ENCODE measurements at places on chromosomes 16 and 17. TPM values are rescaled to one million over a fixed set of nuclear protein-coding genes. Genes with fewer than 3 reads are reported as not detected.
A peak's percentile ranks its signal among the peaks of the same experiment; 100 is the strongest.

- H3K27me3 ChIP-seq = peaks cover 13% of the 10 kb centered on the region
- no peak within 1 kb of the TSS for H3K27ac ChIP-seq
- peaks cover 10% of the 10 kb centered on the region for H3K36me3 ChIP-seq
- peak within 1 kb of the TSS; percentile 84 for H3K4me3 ChIP-seq
Observed at GRCh38 chr17:35930211-35931065, at the start of gene RDM1. TSS of gene RDM1 (minus strand) at chr17:35930773. CDS start at chr17:35930727, 46 bp downstream.

DNA sequence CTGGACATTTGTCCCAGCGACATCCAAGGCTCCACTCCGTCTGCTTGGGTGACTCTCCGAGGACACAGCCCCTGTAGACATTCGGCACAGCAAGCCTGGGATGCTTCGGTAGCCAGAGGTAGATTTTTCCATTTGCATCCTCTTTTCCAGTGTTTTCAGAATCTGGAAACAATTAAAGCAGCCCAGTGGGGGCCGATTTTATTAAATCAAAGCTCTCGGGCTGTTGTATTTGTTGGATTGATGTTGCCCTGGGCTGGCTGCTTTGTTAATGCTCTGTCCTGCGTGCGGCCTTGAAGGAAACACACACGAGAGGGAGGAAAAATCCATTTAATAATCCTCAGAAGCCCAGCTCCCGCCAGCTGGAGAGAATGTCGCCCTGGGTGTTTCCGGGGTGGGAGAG lies 158.1 kb upstream of the CIBAR2 start:
- no peaks in the 10 kb centered on the region for H3K4me1 ChIP-seq
- no peaks in the 10 kb centered on the region for H3K36me3 ChIP-seq
- H3K27me3 ChIP-seq = peaks cover 99% of the 10 kb centered on the region
- DNase-seq = no peak

DNA sequence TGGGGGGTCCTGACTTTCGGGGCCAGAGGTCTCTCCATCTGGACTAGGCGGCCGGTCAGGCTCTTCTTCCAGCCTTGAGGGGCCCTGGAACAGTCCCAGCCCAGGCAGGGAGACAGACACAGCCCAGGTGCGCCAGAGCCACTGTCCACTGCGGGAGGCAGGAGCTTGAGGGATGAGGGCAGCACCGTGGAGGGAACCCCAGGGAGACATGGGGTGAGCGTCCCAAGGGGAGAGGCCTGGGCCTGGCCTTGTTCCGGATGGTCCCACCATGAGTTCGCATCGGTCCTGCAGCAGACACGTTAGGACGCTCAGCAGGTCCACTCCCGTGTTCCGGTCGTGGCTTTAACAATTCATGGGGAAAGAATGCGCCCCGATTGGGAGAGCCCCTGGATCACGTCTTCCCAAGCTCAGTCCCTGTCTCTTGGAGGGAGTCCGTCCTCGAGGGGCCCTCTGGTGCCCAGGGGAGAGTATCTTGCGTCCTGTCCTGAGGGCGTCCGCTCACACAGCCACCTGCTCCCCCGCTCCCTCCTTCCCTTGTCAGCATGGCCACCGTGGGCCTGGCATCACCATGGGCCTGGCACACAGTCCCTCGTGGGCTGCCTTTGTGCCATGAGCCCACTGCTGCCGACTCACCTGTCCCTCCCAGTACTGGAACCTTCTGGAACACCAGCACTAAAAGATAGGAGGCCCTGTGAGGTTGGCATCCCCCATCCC lies 6.7 kb upstream of the NUDT16L1 start:
- peaks cover 70% of the 10 kb centered on the region for H3K36me3 ChIP-seq
- peaks cover 7% of the 10 kb centered on the region for H3K4me1 ChIP-seq
- H3K27me3 ChIP-seq = no peaks in the 10 kb centered on the region
- H3K27ac ChIP-seq = no peak overlapping the region

Gene TOM1L1
- 46.8 TPM for total RNA-seq

- H3K4me3 ChIP-seq = no peak overlapping the region
- peaks cover 3% of the 10 kb centered on the region for H3K36me3 ChIP-seq
- H3K27me3 ChIP-seq = peaks cover 44% of the 10 kb centered on the region
- no peak overlapping the region for H3K27ac ChIP-seq
Observed at GRCh38 chr17:79413611-79414010, 197.2 kb downstream of the RBFOX3 start.

DNA sequence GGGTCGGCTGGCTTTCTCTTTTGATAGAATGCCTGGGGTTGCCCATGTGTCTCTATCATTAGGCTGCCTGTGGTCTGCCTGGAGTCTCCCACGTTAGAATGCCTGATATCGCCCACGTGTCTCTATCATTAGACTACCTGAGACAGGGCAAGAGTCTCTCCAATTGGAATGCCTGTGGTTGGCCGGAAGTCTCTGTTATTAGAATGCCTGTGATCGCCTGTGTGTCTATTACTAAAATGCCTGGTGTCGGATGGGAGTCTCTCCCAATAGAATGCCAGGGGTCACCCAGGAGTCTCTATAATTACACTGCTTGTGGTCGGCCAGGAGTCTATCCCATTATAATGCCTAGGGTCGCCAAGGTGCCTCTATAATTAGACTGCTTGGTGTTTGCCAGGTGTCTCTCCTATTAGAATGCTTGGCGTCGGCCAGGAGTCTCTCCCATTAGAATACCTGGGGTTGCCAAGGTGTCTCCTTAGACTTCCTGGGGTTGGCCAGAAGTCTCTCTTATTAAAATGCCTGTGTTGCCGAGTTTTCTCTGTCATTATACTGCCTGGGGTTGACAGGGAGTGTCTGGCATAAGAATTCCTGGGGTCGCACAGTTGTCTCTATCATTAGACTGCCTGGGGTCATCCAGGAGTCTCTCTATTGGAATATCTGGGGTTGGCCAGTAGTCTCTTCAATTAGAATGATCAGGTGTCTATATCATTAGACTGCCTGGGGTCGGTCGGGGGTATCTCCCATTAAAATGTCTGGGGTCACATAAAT lies 2272.8 kb downstream of the TP53TG3F start:
- no peak for DNase-seq
- H3K4me1 ChIP-seq = no peaks in the 10 kb centered on the region

Gene CACNG1
- total RNA-seq = not detected

- no peak for DNase-seq
- no peak overlapping the region for H3K27ac ChIP-seq
- peaks cover 29% of the 10 kb centered on the region for H3K27me3 ChIP-seq
- H3K4me3 ChIP-seq = no peak overlapping the region
- H3K4me1 ChIP-seq = no peaks in the 10 kb centered on the region
Observed at GRCh38 chr16:17529982-17530760, 59.4 kb upstream of the XYLT1 start.

Gene TOP2A
- total RNA-seq = 1,672 TPM

- DNase-seq = no peak
- H3K4me3 ChIP-seq = no peak overlapping the region
- H3K27ac ChIP-seq = no peak overlapping the region
- H3K4me1 ChIP-seq = peaks cover 29% of the 10 kb centered on the region
- peaks cover 8% of the 10 kb centered on the region for H3K36me3 ChIP-seq
Observed at GRCh38 chr17:47846716-47847340, 4.1 kb downstream of the SP6 start.

Gene GDPD1
- 3.4 TPM for total RNA-seq

- peak overlapping the region; percentile 33 for H3K27ac ChIP-seq
- no peaks in the 10 kb centered on the region for H3K27me3 ChIP-seq
- peak overlapping the region; percentile 72 for H3K4me3 ChIP-seq
- DNase-seq = no peak
Observed at GRCh38 chr17:78718575-78719208, 63.4 kb downstream of the CYTH1 start.

DNA sequence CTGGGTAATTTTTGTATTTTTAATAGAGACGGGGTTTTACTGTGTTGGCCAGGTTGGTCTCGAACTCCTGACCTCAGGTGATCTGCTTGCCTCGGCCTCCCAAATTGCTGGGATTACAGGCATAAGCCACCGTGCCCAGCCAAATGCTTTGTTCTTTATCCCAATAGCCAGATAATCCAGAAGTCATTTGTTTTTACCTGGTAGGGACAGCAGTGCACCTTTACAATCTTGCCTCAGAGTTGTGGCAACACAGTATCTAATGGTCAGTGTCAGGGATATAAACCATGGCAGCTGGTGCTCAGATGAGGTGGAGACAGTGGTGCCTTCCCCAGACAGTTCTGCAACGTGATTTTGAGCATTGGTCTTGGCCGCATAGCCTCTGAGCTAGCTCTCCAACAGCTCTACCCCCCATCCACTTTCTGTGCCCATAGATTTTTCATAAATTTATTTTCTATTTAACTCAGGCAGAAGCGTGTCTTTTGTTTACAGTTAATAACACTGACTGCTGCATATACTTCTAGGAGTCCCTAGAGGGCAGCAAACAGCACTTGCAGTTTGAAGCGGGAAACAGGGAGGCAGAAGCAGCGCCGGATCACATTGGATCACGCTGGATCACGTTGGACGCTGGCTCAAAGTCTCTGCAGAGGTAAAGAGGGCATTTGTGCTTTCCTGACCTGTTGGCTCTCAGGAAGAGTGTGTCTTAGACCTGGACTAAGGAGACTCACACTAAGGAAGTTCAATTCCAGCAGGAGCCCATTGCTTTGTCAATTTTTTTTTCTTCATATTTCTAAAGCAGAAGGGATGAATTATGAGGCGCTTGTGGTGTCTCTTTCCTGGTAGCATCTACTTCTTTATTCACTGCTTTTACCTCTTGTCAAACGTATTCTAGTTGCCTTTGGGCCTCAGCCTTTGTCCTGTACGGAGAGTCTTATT lies 5.1 kb upstream of the GGT6 start:
- H3K4me1 ChIP-seq = peaks cover 15% of the 10 kb centered on the region
- peaks cover 15% of the 10 kb centered on the region for H3K27me3 ChIP-seq

- H3K27me3 ChIP-seq = no peaks in the 10 kb centered on the region
- peak overlapping the region; percentile 88 for H3K27ac ChIP-seq
- peak overlapping the region; percentile 76 for H3K4me3 ChIP-seq
- DNase-seq = peak; percentile 97
- H3K36me3 ChIP-seq = peaks cover 71% of the 10 kb centered on the region
- H3K4me1 ChIP-seq = peaks cover 56% of the 10 kb centered on the region
Observed at GRCh38 chr16:86575754-86576557, 2.4 kb upstream of the FOXL1 start.

DNA sequence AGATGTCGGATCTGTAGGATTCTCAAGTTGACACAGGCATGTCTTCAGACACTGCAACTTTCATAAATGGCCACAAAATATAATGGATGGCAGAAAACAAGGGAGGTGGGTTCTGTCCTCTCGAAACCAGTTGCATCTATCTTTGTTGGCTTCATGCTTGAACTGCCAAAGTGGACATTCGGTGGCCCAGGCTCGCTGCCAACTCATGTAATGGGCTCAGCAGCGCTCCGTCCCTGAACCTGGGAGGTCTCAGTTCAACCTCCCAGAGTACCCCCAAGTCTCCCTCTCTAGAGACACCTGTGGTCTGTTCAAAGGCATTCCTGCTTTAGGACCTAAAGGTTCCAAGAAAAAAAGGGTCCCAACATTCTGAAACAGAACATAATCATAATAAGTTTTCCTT lies 71.9 kb downstream of the NXN start:
- H3K4me3 ChIP-seq = no peak overlapping the region
- H3K27me3 ChIP-seq = no peaks in the 10 kb centered on the region
- no peaks in the 10 kb centered on the region for H3K4me1 ChIP-seq
- DNase-seq = no peak
- H3K36me3 ChIP-seq = no peaks in the 10 kb centered on the region
- no peak overlapping the region for H3K27ac ChIP-seq

GRCh38 chr17:4448197-4448980 lies 14.6 kb downstream of the SPNS3 start:
- H3K4me3 ChIP-seq = no peak overlapping the region
- no peak overlapping the region for H3K27ac ChIP-seq
- H3K27me3 ChIP-seq = peaks cover 11% of the 10 kb centered on the region

Gene LRRC75A
- total RNA-seq = 3.0 TPM

DNA sequence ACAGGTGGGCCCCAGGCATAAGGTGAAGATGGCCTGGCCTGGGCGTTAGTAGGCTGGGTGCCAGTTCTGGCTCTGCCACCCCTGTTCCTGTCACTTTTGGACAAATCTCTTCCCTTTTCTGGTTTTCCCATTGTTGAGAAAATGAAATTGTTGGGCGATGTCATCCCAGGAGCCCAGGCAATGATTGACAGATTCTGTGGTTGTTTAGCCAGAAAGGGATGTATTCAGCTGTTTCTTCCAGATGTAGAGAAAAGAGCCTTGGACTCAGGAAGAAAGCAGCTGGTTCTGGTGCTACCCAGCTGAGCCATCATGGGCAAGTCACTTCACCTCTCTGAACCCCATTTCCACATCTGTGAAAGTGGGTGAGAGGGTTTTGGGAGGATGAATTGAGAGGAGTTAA lies 60.1 kb upstream of the MRTFB start:
- no peak for DNase-seq
- no peak overlapping the region for H3K4me3 ChIP-seq
- no peaks in the 10 kb centered on the region for H3K27me3 ChIP-seq
- no peaks in the 10 kb centered on the region for H3K36me3 ChIP-seq
- H3K27ac ChIP-seq = no peak overlapping the region
- H3K4me1 ChIP-seq = peaks cover 25% of the 10 kb centered on the region

- no peaks in the 10 kb centered on the region for H3K36me3 ChIP-seq
- H3K4me3 ChIP-seq = no peak overlapping the region
- peaks cover 100% of the 10 kb centered on the region for H3K27me3 ChIP-seq
- no peaks in the 10 kb centered on the region for H3K4me1 ChIP-seq
- H3K27ac ChIP-seq = no peak overlapping the region
Observed at GRCh38 chr16:66236301-66236700, 130.2 kb upstream of the CDH5 start.

DNA sequence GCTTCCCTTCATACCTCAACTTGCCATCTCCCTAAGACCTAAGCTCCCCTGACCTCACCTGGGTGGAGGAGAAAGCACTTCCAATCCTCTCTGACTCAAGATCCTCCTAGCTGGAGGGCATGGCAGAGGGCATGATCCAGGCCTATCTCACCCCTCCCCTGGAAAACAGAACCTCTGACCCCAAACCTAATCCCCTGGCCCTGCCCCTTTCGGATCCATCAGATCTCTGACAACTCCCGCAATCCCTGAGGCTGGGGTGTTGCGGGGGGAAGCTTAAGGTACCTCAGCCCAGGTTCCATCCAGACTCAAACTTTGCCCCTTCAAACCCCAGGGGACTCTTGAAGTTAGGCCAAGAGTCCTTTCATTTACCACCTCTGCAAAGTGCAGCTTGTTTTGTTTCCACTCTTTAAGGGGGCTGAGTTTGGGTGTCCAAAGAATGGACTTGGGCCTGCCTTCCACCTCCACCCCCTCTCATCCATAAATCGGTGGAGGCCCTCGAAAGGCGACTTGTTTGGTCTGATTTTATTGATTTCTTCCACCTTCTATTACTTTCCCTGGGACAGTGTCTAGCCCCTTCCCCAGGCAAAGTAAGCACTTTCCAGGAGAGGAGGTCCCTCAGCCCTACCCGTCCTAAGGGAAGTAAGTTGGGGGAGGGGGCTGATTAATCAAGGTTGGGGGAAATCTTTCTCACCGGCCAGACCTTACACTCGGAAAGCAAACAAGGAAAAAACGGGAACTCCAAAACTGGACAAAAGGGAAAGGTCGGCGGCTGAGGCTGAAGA lies 2.6 kb downstream of the EPOP start:
- H3K4me1 ChIP-seq = peaks cover 37% of the 10 kb centered on the region
- H3K4me3 ChIP-seq = no peak overlapping the region
- no peak for DNase-seq
- H3K36me3 ChIP-seq = peaks cover 41% of the 10 kb centered on the region
- H3K27ac ChIP-seq = no peak overlapping the region

- peaks cover 32% of the 10 kb centered on the region for H3K36me3 ChIP-seq
- no peaks in the 10 kb centered on the region for H3K27me3 ChIP-seq
- H3K4me3 ChIP-seq = peak overlapping the region; percentile 44
- peaks cover 8% of the 10 kb centered on the region for H3K4me1 ChIP-seq
Observed at GRCh38 chr17:18981642-18982424, 22.7 kb downstream of the FAM83G start.

Measured in Calu3 (cell line).